ENCODE measurements at places on chromosomes 1 and 21. TPM values are rescaled to one million over a fixed set of nuclear protein-coding genes. Genes with fewer than 3 reads are reported as not detected.
A peak's percentile ranks its signal among the peaks of the same experiment; 100 is the strongest.

NR0B2 gene
- total RNA-seq = 5.2 TPM

SON gene
- total RNA-seq = 183 TPM

WNT2B gene
- 1.6 TPM for total RNA-seq

TMEM222 gene
- total RNA-seq = 55.3 TPM

RNPEP gene
- total RNA-seq = 99.8 TPM

GRCh38 chr1:12014141-12014991, 4.9 kb upstream of the MIIP start:
- DNase-seq = no peak

DNA sequence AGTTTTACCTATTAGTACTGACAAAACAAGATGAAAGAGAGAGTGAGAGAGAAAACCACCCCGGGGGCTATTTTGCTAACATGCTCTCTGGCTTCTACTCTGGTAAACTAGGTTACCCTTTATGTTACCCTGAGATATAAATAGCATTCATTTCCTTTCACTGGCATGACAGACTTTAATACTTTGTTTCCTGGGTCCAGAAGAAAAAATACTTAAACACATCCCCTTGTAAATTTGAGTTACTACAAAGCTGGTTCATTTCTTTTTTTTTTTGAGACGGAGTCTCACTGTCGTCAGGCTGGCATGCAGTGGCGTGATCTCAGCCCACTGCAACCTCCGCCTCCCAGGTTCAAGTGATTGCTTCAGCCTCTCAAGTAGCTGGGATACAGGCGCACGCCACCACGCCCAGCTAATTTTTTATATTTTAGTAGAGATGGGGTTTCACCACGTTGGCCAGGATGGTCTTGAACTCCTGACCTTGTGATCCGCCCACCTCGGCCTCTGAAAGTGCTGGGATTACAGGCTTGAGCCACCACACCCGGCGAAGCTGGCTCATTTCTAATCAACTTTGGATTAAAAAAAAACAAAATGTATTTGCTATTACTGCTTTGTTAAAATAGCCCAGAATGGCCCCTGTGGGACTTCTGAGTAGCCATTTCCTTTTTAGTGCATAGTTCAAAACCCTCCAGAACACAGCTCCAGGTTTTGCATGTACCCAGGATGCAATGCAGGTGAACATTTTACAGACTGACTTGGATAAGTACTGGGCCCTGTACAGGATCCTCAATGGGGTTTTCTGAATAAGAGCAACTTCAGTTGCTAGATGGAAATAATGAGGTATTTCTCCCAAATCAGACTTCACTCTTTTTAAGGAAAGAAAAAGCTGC, 20.6 kb downstream of the INPP5B start:
- no peak for DNase-seq

GRCh38 chr1:37764414-37764825, 500 bp downstream of the EPHA10 start:
- no peak for DNase-seq

SLC2A5 gene
- 0.26 TPM for total RNA-seq

TEDDM1 gene
- total RNA-seq = not detected

DMRTA2 gene
- not detected for total RNA-seq

- no peak for DNase-seq
Measured at GRCh38 chr1:87106144-87106543, 191.7 kb downstream of the HS2ST1 start.

GRCh38 chr1:46495778-46496177, 6.1 kb downstream of the DMBX1 start:
- DNase-seq = no peak

DNA sequence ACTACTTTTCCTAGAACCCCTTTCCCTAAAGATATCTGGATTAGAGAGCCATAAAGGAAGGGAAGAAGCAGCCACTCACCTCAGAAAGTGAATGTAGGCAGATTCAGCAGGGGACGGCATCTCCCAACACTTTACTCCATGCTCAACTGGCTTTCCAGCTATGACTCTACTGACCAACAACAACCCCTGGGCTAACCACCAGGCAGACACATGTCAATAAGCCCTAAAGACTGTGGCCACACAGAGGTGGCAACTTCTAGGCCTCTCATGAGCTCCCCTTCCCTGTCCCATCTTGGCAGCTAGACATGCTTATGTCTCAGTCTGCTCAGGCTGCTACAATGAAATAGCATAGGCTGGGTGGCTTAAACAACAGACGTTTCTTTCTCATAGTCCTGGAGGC, 214.0 kb upstream of the ZP4 start:
- DNase-seq = no peak

- no peak for DNase-seq
Measured at GRCh38 chr1:219928791-219929118, 398 bp upstream of the SLC30A10 start.

TNFSF18 gene
- not detected for total RNA-seq

GRCh38 chr1:156155756-156156510, 2.5 kb downstream of the SEMA4A start:
- DNase-seq = no peak

DNA sequence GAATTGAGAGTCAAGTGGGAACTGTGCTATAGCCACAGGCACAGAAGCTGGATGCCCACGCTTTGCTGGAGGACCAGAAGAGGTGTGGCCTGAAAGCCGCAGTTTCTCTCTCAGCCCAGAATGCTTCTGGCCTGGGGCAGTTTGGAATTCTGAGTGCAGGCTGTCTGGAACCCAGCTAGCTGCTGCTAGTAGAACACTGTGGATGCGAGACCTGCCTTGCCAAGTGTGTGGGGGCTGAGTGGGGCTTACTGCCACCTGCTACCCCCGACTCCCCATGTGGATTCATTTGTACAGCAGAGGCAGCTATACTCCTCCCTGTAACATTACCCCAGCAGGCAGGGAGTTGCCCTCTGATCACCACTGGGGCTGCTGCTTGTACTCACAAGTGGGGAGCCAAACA, 12.2 kb downstream of the ADAMTS1 start:
- no peak for DNase-seq

GRCh38 chr1:241842565-241842964, 5.4 kb upstream of the EXO1 start:
- no peak for DNase-seq

GRCh38 chr1:159008744-159009188, 941 bp upstream of the IFI16 start:
- DNase-seq = no peak

DNA sequence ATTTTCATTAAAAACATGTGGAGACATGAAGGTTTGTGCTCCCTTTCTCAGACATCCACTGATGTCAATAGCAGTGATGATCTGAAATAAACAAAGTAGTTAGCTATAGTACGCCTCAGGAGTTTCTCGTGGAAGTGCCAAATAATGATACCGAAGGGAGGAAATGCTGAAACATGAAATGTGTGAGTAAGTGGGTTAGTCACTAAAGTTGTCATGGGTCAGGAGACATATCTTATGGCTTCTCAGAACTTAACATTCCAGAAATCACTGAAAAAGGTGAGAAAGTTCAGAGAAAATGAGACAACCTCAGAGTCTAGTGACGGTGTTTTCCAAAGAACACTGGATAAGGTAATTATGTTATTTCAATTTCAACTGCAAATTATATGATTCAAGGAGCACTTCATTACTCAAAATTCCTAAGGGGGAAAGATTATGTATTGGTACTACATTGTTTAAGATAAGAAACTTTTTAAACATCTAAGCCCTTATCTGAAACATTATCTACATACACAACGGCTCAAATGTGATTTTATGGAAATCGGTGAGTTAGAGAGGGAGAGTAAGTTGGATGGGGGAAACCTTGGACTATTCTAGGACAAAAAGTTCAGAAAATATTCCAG, 20.6 kb downstream of the NIBAN1 start:
- no peak for DNase-seq

GRCh38 chr1:209829716-209830115, 1.9 kb downstream of the UTP25 start:
- no peak for DNase-seq

GRCh38 chr21:46639489-46640386, 4.3 kb downstream of the PRMT2 start:
- DNase-seq = no peak

DNA sequence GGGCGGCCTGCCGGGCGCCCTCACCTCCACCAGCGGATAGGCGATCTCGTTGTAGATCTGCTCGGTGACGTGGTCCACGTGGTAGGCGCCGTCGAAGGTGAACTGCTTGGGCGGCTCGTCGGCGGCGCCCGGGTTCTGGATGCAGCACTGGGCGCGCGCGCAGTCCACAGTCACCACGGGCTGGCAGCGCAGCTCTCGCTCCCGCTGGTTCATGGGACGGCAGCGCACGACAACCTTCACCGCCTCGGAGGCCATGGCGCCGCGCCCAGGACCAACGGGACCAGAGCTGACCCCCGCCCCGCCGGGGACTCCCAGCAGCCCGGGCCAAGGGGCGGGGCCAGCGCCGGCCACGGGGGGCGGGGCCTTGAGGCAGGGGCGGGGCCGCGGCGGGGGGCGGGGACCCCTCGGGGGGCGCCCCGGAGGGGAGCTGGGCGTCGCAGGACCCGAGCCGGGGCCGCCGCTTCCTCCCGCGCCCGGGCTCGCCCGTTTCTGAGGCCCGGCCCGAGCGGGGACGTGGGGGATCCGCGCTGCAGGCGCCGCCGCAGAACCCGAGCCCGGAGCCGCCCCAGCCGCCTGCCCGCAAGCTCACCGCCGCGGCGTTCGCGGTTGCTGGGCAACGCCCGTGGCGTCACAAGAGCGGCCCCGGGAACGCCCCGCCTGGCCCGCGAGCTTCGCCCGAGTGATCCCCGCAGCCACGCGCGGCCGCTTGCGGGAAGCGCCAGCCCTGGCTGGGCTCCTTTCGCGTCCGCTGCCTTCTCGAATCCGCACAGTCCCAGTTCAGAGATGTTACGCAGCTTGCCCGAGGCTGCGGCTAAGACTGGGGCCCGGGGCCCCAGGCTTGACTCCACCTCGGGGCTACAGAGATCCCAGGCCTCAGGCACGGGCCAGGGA, at the start of gene KIF17:
TSS of gene KIF17 (minus strand) at position 556 of the 891 bp plus-strand sequence. CDS start at position 255, 301 bp downstream.
- no peak for DNase-seq

WNT3A gene
- not detected for total RNA-seq

GRCh38 chr1:227893949-227894721, 53.6 kb downstream of the WNT9A start:
- DNase-seq = no peak

DNA sequence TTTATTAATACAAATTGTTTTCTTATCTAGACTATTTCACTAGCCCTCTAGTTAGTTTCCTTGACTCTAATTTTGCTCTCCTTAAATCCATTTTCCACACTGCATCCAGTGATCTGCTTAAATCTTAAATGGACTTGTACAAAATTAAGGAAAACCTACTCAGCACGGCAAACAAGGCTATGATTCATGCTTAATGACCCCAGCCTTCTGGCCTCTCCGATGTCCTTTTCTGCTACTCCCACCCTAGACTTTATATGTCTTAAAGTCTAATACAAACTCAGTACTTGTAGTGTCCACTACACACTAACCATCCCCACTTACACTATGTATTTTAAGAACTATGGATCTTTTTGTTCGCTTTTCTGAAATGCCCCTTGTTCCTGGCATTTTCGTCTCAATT, 2.2 kb downstream of the TMED5 start:
- no peak for DNase-seq

DNA sequence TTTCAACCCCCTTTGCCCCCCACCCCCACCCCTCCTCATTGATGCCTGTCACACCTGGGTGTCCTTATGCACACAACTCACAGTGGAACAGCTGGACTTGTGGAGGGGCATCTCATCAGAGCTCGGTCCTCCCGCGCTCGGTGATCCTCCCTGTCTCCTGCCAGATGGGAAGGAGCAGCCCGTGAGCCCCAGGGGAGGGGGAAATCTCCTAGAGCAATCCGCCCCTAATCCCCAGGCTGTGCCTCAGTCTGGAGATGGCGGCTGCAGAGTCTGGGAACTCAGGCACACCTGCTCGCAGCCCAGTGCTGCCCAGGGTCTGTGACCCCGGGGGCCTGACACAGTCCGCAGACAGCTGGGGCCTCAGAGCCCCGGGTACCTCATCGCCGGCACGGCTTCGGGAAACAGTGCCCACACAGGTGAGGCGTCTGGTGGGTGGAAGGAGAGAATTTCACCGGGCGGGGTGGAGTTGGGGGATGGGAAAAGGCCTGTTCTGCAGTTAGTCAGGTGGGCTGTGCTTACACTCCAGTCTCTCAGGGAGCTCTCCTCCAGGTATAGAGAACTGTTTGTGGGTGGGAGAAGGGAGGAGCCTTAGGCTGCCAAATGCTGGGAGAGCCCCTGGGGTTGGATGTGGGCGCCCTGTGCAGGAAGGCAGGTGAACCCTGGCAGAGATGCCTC, 29.3 kb downstream of the TMCC2 start:
- DNase-seq = no peak

DNA sequence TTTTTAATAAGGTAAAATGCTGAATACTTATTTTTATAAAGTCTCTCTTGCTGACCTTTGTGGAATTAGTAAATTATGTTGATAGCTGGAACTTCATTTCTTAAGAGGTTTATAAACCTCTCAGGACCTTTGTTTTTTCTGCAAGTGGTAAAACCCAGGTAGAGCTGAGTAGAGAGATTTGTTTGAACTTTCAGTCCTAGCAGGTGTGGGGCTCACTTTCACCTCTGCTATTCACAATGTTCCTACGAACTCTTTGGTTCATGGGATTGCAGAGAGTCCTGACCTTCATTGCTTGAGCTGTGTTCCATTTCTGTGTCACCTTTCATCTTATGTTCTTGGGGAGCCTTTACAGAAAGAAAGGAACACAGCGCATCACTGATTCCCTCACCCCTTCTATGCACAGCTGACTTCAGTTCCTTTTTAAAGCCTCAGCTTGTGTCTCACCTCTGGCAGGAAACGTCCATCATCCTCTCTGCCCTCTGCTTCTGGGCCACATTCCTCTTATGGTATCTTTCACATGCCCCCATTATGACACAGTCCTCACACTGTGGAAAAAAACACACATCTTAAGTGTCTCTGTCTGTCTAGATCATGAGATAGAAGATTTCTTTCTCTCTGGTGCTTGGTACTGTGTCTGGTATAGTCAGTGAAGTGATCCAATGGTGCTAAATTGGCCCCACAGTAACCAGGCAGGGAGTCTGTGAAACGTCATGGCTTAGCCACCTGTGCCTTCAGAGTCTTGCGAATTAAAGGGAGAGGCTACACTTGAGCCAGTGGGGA, 262.5 kb upstream of the B3GALT2 start:
- DNase-seq = no peak

KRTAP13-2 gene
- not detected for total RNA-seq

CD1D gene
- not detected for total RNA-seq

- DNase-seq = peak; percentile 76
Measured at GRCh38 chr1:158019171-158019868, 25.9 kb downstream of the KIRREL1 start.

HUNK gene
- 0.05 TPM for total RNA-seq

Measured in Panc1 (cell line).